ENCODE measurements at places on chromosomes 6 and 20.

DNA sequence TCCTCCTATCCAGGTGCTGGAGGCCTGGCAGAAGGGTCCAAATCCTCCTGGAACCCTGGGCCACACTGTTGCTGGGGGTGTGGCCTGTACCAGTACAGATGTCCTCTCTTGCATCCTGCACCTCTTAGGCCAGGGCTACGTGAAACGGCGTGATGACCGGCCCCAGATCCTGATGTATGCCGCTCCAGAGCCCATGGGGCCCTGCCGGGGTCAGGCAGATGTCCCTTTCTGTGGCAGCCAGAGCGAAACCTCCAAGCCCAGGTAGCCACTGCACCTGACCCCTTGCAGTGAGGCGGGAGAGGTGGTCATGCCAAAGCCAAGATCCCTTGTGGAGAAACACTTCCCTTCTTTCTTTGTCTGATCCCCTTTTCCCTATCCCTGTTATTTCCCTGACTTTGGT, 14.2 kb downstream of the DNPH1 start:
- DNase-seq = no peak

DNA sequence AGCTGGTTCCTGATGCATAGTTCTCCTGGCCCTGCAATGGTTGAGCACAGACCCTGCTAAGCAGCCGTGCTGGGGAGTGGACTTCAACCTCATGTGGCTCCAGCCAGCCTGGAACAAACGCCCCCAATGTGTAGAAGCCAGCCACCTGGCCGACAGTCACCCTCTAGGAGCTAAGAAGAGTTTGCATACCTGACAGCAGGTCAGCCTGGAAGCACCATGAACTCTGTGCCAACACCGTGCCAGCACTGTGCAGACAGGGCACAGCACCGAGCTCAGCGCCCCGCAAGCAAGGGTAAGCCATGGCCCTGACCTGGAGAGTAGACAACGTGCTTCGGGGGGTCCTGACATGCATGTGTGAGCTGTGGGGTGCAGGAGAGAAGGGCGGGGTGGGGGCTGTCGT, 356.3 kb downstream of the ZFAND3 start:
- no peak for DNase-seq

- no peak for DNase-seq
Measured at GRCh38 chr6:38432479-38432878, 207.2 kb downstream of the BTBD9 start.

- DNase-seq = no peak
Measured at GRCh38 chr6:89596484-89596883, 42.1 kb downstream of the LYRM2 start.

- DNase-seq = no peak
Measured at GRCh38 chr6:33070909-33071308, 2.5 kb downstream of the HLA-DPA1 start.

DNA sequence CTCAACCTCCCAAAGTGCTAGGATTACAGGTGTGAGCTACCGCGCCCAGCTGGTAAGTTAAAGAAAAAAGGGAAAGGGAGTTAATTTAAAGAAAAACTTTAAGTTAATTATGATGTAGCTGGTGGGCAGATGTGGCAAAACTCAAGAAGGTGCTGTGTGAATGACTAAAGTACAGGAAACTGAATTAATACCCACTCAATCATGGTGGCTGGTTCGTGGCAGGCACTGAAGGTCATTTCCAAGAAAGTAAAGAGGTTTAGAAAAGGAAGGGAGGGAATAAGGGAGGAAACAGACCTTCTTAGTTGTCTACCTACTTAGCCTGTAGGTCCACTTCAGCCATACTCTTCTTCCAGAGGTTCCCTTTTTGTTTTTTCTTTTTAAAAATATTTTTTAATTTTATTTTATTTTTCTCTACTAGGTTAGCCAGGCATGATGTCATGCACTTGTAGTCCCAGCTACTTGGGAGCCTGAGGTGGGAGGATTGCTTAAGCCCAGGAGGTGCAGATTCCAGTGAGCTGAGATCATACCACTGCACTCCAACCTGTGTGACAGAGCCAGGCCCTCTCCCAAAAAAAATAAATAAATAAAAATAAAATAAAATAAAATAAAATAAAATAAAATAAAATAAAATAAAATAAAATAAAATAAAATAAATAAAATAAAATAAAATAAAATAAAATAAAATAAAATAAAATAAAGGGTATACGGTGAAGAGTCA, 11.9 kb upstream of the TGM3 start:
- DNase-seq = peak; percentile 58

DNA sequence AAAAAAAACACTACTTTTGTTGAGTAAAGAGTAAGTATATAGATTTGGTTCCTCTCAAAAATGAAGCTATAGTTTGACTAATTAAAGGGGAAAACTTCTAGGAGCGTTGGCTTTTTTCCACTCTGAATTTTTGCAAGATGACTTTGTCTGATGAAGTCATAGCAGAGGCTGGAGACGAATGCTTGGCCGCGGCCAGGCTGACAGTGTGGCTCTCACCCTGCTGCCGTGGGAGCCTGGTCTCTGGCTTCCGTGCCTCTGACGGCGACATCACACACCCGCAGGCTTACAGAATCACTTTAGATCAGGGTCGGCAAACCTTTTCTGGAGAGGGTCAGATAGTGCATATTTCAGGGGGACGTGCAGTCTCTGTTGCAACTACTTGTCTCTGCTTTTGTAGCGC, 145.0 kb downstream of the PHACTR3 start:
- no peak for DNase-seq

DNA sequence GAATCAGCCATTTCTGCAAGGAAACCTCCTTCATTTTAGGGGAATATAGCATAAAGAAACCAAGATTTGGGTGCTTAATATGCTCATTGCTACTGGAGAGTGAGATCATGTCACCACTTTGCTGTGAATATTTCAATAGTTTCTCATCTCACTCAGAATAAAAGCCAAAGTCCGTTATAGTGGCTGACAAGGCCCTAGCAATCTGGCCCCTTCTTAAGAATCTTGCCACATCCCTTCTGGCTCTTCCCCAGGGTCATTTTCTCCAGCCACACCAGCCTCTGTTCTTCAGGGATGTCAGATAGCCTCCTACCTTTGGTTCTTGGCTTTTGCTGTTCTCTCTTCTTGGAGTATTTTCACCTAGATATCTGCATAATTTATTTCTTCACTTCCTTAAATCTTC, 24.8 kb upstream of the MLIP start:
- no peak for DNase-seq

GRCh38 chr6:64459411-64459944, 823.9 kb downstream of the PHF3 start:
- DNase-seq = no peak

DNA sequence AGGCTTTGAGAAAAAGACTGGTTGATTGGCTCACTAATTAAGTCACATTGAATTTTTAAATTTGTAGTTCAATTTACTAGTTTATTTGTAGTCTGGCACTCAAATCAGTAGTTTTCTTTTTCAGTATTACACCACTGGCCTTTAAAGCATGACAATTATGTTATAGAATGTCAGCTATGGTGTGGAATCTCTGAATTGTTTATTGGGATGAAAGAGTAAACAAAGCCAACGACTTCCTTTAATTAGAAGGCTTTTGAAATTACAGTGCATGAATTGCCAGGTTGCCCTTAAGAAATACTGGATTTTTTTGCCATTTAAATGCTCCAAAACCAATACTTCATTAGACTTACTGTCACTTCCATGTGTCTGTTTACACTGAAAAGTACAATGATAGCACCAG, 426.9 kb upstream of the RNF217 start:
- no peak for DNase-seq

DNA sequence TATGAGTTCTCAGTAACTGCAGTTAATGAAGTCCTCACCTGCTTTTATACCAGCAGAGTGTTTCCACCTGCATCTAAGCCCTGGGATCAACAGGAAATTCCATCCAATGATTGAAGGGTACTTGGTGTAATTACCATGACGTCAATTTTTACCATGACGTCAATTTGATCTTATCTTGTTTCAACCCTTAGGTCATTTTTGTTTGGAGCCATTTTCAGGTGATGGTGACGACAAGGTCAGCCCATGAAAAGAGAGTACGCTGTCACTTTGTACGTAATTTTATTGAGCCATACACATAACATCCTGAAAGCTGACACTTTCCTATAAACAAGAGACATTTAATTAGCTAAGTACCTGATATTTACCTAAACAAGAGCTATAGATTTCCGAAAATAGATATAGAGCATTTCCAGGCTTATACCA, at the start of gene CGA:
CGA (minus strand) TSS at position 20 of the 423 bp plus-strand sequence. CDS start 6,906 bp downstream, outside the sequence.
- peak; percentile 1 for DNase-seq

- DNase-seq = no peak
Measured at GRCh38 chr6:37882724-37883413, 63.3 kb downstream of the ZFAND3 start.

GRCh38 chr6:83117802-83118201, 50.3 kb downstream of the DOP1A start:
- no peak for DNase-seq

DNA sequence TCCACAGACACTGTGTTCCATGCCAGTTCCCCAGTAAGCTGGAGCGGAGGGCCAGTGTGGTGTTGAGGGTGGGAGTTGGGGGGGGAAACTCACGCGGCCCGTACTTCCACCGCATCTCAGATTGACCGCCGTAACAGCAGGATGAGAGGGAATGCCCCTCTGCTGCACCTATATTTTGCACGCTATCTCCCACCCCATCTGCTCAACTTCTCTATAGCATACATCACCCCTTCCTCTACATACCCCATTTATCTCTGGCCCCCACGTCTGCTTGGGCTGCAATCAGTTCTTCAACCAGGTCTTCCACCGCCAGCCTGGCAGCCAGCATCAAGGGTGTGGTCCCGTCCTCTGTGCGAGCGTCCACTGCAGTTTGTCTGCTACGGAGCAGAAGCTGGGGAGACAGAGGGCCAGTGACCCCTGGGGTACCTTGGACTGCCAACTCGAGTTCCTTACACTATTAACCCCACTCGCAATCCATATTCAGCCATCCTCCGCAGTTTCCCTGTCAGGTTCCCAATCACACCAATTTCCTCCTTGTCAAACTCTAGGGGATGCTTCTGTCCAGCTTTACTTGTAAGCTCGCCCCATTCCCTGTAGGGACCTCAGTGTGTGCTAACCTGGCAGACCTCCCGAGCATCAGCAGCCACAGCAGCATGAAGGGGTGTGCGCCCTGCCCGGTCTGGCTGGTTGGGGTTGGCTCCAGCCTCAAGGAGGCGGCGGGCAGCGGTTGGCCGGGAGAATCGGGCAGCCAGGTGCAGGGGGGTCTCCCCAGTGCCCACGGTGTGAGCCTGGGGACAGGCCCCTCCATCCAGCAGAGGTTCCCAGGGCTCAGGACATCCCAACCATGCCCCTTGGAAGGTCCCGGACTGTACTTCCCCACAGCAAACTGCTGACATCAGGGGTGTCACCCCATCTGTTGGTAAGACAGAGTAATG, 4.5 kb upstream of the GPSM3 start:
- DNase-seq = no peak

GRCh38 chr6:63567966-63568365, 4.3 kb upstream of the LOC128125822 start:
- DNase-seq = no peak

DNA sequence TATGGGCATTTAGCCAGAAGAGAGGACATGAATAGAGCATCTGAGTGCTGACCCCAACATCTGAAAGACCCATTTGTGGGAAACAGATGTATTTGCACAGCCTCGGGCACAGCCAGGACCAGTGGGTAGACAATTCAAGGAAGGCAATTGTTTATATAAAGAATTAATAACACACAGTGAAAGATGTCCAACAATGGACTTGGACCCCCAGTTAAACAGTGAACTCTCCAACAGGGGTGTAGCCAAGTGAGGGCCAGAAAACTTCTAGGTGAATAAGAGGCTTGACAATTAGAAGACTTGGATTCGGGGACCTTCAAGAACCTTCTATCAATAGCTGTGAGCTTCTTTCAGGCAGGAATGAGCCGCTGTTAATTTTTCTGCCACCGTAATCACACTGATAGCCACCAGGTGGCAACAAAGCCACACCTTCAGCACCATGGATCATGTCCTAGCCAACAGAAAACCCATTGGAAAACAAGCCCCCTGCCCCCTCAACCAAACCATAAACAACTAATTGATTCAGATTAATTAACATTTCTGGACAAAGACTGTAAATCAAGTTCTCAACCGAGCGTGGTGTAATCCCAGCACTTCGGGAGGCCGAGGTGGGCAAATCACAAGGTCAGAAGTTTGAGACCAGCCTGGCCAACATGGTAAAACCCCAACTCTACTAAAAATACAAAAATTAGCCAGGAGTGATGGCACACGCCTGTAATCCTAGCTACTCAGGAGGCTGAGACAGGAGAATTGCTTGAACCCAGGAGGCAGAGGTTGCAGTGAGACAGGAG, 8.8 kb upstream of the SRSF6 start:
- DNase-seq = peak; percentile 58

DNA sequence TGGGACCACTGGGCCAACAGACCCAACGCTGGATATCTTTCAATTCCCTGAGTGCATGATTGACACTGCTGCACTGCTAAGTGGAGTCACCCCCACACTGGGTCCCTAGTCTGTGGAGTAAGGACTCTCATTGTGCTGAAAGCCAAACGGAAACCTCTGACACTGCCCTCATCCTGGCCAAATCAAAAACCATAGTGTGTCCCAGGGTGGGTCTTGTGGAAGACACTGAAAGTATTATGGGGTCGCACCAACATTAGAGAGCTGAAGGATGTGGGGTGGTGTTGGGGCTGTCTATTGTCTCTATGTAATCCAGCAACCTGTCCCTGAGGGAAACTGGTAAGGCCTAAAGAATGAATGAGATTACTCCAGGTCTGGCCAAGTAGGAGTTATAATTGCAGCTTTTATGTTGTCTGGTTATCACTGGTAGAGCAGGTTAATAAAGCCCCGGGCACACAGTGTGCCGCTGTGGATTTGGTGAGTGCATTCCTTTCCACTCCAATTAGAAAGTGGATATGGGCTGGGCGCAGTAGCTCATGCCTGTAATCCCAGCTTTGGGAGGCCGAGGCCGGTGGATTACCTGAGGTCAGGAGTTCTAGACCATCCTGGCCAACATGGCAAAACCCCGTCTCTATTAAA, 57.9 kb downstream of the HLA-A start:
- DNase-seq = no peak

DNA sequence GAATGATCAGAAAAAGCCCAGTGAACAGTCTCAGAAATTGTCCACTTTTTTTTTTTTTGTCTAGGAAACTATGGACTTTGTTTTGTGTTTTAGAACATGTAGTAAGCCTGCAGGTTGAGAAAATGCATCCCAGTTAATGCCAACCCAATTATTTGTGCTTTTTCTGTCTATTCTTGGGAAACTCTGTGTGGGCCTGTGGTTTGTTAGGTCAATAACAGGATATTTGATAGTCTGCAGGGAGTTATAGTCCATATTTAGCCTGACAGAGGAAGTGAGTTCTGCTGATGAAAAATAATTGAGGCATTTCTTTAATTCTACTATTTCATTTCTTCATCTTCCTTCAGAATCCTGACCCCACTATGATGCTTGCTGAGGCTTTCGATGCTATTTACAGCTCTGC, 154.0 kb upstream of the LAMP5 start:
- no peak for DNase-seq

- no peak for DNase-seq
Measured at GRCh38 chr6:39173270-39173669, 56.0 kb downstream of the KCNK5 start.

- DNase-seq = no peak
Measured at GRCh38 chr6:24425091-24425490, 22.4 kb downstream of the MRS2 start.

- DNase-seq = no peak
Measured at GRCh38 chr6:79011940-79012339, 66.1 kb downstream of the PHIP start.

All from T47D (cell line).